ENCODE measurements at places on chromosomes 5 and 9.
A peak's percentile ranks its signal among the peaks of the same experiment; 100 is the strongest.

GRCh38 chr9:83629433-83630104 is 6.6 kb downstream of the IDNK start:
- DNase-seq = no peak

DNA sequence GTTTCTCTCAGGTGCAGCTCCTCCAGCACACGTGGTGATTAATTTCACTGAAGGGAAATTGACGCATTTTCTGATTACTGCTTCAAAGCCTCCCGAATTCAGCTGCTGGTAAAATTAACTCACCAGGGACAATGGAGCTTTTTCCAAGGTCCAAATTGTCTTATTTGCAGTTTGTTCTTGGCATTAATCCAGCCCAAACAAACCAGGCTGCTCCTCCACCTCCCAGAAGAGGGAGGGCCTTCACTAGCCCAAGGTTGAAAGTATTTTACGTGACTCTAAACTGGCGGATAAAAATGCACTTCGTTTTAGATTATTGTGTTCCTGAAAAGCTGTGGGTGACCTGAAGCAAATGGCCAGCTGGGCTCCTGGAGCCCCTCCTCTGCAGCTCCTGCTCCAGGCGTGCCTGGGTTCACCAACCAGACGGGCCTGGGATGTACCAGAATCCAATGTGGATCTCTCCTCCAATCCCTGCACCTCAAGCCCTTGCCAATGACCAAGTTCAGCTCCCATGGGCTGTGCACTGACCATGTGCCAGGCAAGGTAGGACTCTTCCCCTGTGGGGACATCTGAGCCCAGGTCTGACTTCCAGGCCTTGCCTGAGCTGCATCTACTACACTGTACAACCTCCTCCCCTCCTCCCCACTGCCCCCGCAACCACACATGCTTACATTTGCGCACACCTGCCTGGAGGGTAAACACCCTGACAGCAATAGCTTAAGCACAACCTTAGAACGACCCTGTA is 193.4 kb downstream of the CDK5RAP2 start:
- peak; percentile 8 for DNase-seq

DNA sequence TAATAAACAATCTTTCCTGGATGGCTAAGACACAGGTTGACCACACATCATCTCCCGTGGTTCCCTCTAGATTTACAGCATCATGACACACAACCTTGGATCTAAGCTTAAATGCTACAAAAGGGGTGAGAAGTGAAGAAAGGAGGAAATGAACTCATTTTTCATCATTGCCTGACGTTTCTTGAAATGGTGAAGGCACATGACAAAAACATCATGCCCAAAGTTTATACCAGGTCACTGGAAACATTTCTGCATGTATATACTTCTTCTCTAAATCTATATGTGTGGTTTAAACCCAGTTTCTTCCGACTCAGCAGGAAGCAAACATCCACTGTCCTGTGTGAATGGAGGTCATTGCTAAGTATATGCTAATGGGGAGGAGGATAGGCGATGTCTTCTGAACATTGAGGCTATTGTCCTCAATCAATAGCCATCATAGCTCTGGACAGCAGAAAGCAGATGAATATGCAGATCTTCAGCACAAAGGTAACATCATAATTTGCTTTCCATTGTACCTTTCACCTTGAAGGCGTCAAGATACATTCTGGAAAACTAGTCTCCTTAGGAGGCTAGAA is 137.4 kb downstream of the MED27 start:
- no peak for DNase-seq

DNA sequence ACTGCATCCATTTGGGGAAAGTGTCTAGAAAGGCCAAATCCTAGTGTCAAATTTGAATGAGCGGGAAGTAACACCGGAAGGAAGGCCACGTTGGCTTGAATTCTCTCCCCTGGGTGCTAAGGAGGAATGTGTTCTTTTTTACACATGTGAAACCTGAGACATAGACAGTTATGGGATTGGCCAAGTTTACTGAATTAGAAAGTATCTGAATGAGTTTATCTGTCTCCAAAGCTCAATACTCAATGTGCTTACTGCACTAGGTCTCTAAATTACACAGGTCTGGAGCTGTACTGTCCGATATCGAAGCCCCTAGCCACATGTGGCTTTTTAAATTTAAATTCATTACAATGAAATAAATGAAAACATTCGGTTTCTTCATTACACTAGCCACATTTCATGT is 6.0 kb downstream of the DMRT1 start:
- no peak for DNase-seq
